ENCODE measurements at places on chromosomes 12 and 14.

- no peak for DNase-seq
Measured at GRCh38 chr14:38419579-38419978, 163.7 kb upstream of the CLEC14A start.

GRCh38 chr14:39773387-39774126, 341.3 kb upstream of the FBXO33 start:
- no peak for DNase-seq

DNA sequence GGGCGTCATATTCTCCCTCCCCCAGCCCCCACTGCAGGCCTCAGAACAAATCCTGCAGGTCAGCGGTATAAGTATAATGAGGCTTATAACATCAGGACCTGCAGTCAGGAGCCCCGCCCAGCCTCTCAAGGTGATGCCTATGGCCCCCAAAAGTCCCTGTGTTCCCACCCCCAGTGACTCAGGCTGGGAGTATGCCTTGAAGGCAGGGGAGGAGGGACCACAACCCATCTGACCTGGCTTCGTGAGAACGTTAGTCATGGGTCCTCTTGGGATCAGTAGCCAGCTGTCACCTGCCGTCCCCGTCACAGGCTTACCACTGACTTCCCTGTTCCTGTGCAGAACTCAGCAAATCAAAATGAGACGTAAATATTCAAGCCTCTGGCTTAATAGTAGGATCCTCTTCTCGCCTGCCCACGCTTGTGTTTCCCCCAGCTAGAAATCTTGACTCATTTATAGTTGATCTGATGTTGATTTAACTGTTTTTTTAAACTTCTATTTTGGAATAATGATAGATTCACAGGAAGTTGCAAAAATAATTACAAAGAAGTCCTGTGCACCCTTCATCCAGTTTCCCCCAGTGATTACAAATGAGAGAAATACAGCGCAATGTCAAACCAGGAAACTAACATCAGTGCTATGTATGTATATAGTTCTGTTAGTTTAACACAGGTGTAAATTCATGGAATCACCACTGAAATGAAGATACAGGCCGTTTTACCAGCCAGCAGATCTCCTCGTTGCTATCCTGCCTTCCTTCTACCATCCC, 107.5 kb downstream of the ADGRD1 start:
- DNase-seq, result no peak

- DNase-seq, result no peak
Measured at GRCh38 chr14:67335781-67336180, 23.8 kb downstream of the ATP6V1D start.

GRCh38 chr14:73935666-73936065, 14.2 kb downstream of the FAM161B start:
- DNase-seq, result no peak

DNA sequence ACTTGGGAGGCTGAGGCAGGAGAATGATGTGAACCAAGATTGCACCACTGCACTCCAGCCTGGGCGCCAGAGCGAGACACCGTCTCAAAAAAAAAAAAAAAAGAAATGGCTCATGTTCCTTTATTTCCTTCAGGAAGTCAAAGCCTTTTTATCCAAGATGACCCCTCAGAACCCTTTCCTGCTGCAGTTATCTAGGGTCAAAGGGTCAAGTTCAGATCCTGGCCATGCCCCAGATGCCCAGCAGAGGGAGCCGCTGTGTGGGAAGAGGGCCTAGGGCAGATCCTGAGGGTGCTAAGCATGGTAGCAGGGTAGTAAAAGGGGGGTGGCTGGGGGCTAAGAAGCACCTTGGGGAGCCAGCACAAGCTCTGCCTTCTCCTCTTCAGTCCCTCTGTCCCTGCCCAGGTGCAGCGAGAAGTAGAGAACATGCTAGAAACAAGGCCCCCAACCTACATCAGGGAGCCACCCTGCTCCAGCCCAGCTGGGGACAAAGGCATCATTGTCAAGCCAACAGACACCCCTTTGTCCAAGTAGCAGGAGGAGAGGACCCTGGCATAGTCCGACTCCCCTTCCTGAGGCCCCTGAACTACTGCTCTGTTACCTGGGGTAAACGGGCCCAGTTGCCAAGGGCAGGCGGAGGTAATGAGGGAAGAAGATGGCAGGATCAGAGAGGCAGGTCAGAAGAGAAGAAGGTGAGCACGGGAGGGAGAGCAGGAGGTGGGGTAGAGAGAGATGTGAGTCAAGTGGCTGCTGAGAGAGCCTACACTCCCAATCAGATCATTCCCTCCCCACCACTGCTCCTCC, 6.5 kb downstream of the NFE2 start:
- DNase-seq, result no peak

- DNase-seq, result no peak
Measured at GRCh38 chr12:51821440-51822260, 26.9 kb downstream of the FIGNL2 start.

DNA sequence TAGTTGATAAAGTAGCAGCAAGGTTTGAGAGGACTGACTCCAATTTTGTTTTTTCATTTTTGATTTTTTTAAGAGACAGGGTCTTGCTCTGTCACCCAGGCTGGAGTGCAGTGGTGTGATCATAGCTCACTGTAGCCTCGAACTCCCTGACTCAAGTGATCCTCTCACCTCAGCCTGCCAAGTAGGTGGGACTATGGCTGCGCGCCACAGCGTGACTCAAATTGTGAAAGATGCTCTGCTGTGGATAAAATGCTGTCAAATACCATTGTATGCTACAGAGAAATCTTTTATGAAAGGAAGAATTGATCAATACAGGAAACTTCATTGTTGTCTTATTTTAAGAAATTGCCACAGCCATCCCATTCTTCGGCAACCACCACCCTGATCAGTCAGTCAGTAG, 48.3 kb downstream of the SCN8A start:
- no peak for DNase-seq

DNA sequence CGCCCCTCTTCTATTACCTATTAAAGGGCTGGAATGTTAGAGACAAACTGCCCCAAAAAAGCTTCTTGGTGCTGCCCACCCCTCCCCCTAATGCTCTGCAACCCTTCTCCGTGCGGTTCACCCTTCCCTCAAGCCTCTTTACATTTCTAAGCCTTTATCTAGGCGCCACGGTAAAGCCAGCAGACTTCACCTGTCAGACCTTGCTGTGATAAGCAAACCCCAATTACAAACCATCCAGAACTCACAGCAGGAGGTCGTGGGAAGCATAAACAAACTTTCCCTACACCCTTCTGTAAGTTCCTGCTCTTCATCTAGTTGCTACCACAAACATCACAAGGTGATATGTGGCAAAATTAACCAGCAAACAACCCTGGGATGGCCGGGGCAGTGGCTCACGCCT, 56.8 kb downstream of the MOK start:
- no peak for DNase-seq

DNA sequence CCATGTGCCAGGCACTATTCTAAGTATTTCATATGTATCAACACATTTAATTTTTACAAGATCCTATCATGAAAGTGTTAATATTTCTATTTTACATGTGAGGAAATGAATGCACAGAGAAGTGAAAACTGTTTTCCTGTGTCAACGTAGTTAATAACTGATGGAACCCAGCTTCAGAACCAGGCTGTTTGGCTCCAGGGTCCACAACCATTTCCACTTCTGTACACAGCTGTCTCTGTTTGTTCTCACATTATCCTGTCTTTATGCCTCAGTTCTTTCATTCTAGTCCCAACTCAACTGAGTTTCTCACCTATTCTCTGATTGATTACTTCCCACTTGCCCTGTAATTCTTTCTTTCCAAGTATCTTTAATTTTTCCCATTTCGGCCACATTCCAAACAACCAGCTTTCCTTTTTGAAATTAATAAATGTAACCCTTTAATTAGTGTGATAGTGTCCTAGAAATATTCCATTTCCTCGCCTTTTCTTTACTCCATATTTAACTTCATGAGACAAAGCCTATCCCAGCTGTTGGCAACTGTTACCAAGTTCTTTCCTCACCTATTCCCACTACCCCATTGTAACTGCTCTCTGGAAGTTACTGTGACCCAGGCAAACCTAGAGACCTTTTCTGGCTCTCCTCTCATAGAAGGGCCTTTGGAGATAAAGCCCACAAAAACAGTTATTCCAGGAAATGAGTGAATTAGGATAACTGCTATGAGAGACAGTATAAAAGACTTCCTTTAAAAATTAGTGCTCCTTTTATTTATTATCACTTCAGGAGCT, 218.7 kb downstream of the RASSF9 start:
- DNase-seq, result no peak

- no peak for DNase-seq
Measured at GRCh38 chr14:80784820-80785219, 156.7 kb downstream of the CEP128 start.

DNA sequence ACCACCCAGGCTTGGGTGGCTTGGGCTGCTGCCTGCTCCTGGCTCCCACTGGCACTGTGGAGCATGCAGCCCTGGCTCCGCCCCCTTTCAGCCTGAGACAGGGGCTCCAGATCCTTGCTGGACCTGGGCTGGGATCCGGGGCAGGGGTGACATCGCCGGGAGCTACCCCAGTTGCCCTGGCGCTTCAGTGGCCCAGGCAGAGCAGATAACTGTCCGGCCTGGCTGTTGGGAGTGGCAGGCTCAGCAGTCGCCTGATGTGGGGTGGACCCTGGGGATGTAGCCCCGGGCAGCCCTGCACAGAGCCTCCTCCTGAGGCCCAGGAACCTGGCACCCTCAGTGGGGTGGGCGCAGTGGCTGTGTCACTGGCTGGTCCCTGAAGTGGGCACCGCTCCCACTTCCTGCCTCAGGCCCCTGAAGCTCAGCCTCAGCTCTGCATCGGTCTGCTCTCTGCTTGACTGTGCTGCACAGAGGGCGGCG, 57.9 kb downstream of the FUT8 start:
- no peak for DNase-seq

- no peak for DNase-seq
Measured at GRCh38 chr12:31227401-31227981, 98.5 kb downstream of the SINHCAF start.
